ENCODE measurements at places on chromosomes 11 and 22.

- DNase-seq, result no peak
These were observed 4.3 kb downstream of the SCUBE1 start for GRCh38 chr22:43338766-43339345.

GRCh38 chr22:30308518-30309230 lies 18.1 kb downstream of the TBC1D10A start:
- peak; percentile 18 for DNase-seq

- no peak for DNase-seq
These were observed 106.8 kb upstream of the ALX4 start for GRCh38 chr11:44416776-44417175.

GRCh38 chr22:17705951-17706900 lies 67.7 kb downstream of the BCL2L13 start:
- DNase-seq, result peak; percentile 27

DNA sequence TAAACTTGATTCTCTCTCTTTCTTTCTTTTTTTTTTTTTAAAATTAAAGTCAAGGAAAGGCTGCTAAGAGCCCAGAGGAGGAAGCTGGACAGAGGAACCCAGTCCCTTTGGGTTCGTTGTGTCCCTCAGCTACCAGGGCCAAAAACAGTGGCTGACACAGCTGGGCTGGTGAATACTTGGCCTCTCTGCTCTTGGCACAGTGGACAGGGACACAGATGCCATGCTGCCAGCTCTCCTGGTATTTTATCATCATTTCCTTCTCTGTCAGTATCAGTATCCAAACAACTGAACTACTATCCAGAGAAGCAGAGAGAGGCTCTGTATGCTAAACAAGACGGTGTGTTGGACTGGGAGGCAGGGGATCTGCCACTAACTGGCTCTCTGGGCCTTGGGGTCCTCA lies 123.7 kb upstream of the CCDC90B start:
- no peak for DNase-seq

- DNase-seq, result peak; percentile 23
These were observed 847 bp downstream of the ME3 start for GRCh38 chr11:86671531-86672006.

DNA sequence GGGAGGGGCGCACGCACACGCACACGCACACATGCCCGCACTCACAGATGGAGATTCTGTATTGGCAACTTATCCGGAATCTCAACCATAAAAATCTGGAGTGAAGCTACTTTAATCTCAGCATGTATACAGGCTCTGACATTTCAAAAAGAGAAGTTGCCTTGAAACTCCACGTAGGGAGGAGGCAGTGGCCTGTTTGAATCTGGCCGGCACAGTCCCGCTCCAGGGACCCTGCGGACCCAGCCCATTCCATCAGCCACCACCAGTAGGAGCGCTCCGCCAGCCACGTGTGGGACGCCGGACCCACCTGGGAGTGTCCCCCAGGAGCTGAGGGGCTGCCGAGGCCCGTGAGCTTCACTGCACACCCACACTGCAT lies 1.9 kb upstream of the SYT8 start:
- DNase-seq, result no peak

GRCh38 chr11:120545813-120546212 lies 34.3 kb downstream of the GRIK4 start:
- DNase-seq, result no peak
